ENCODE measurements at places on chromosomes 6 and 20.

GRCh38 chr20:61306937-61307475 is 54.9 kb downstream of the CDH4 start:
- DNase-seq: no peak

GRCh38 chr6:155235087-155235486 is 28.7 kb upstream of the CLDN20 start:
- no peak for DNase-seq

- no peak for DNase-seq
Measured at GRCh38 chr6:144439016-144439415, 153.9 kb downstream of the UTRN start.

- no peak for DNase-seq
Measured at GRCh38 chr6:11750682-11751081, 27.9 kb downstream of the ADTRP start.

GRCh38 chr20:47126709-47127108 is 229.8 kb downstream of the ZMYND8 start:
- no peak for DNase-seq

GRCh38 chr6:22892452-22892851 is 323.1 kb downstream of the HDGFL1 start:
- DNase-seq: no peak

GRCh38 chr6:52670502-52671409 is at the start of gene TMEM14A:
Gene TMEM14A (plus strand): TSS chr6:52671113. CDS start chr6:52677103, 5,990 bp downstream.
- peak; percentile 92 for DNase-seq

- DNase-seq: no peak
Measured at GRCh38 chr6:81226957-81227356, 525.5 kb downstream of the TENT5A start.

DNA sequence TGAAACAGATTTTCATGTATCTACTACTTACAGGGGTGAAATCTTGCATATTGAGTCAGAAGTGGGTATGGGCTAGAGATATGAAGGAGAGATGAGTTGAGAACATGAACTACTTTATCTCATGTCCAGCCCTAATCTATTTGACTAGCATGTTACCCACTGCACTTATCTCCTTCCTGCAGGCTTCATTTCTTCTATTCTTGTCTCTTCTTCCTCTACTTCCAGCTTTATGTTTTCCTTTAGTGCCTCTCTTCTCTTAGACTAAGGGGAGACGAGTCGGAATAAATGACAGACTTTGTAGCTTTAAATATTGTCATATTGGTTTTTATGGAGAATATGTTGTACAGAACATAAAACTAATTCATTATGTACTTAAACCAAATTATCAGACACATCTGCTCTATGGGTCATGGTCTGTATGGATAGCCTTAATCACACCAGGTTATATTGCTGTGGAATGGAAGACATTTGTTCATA is 5.3 kb downstream of the RAB32 start:
- DNase-seq: no peak

DNA sequence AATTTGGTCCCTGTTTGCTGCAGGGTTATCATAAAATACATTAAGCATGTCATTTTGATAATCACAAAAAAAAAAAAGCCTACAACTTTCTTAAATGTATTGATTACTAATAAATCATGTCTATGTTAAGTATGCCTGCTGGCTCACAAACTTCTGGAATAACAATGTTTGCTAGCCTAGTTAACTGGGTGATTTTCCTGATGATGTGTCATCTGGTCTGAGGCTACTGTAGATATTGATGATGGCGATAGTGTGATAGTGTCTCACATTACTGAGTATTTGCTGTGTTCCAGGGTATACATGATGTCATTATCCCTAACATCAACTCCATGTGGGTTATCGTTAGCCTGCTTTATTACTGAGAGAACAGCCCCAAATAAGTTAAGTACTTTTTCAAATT is 86.2 kb upstream of the VSTM2L start:
- DNase-seq: no peak

GRCh38 chr6:142953373-142954273 is 8.6 kb upstream of the HIVEP2 start:
- no peak for DNase-seq

- DNase-seq: no peak
Measured at GRCh38 chr20:22574545-22575086, 9.8 kb downstream of the FOXA2 start.

DNA sequence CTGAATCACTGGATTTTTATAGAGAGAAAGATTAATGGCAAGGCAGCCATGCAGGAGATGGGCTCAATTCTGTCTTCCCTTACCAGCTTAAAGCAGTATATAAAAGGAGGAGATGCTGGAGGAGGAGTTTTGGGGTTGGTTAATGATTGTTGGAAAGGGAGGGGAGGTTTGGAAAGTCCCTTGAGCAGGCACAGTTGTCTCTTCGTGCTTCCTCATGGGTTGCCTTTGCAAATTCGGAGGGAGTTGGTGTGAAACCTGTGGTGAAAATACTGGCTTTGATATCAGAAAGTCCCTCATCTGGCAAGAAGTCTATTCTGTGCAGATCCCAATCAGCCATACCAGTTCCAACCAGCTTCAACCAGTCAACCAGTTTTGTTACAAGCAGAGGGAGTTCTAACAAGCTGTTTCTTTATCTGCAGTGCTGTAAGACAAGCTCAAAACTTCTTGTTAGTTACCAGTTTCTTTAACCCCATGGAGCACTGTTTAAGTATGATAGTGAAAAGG is 107.0 kb downstream of the HIVEP1 start:
- DNase-seq: peak; percentile 30
